Gastrocnemius medialis (tissue), 4 donors: ENCODE measurements at places on chromosomes 6 and 20.

GRCh38 chr20:45304464-45304999, 2.1 kb upstream of the RBPJL start:
- DNase-seq, result no peak

GRCh38 chr6:124590001-124590400, 372.2 kb upstream of the RNF217 start:
- DNase-seq, result no peak

DNA sequence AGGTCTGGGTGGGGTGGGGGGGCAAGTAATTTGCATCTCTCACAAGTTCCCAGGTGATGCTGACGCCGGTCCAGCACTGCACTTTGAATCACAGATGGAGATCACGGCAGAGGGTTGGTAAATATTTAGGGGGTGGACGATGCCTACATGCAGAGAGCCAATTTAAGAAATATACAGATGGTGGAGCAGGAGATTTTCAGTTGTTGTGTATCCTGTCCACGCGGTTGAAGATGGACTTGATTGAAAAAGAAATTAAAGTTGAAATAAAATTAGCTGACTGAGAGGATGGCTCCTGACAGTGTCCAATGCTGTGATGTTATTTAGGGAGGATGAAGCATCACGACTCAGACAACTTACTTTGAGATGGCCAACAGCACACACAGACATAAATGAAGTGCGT, 74.6 kb downstream of the PHACTR3 start:
- no peak for DNase-seq

GRCh38 chr6:134161041-134161440, 108.6 kb upstream of the SLC2A12 start:
- DNase-seq, result no peak

DNA sequence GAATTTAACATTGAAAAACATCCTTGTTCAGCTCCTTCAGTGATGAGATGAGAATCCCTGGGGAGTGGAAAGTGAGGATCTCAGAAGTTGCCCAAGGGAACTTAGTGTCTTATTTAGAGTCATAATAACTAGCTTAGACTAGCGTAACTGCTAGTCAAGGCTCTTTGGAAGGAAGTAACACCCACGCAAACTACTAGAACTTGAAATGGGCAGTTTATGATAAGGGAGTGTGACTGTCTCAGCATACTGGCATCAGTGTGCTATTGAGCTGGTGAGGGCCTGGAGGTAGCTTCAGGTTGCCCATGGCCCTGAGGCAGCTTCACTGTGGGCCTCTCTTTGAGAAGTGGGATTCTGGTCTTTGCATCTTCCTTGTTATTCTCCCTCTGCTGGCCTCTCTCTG, 40.1 kb downstream of the SLX4IP start:
- no peak for DNase-seq
